GM12878 (cell line): ENCODE measurements at places on chromosomes 6 and 20. TPM values are rescaled to one million over a fixed set of nuclear protein-coding genes. Genes with fewer than 3 reads are reported as not detected.

The ADTRP gene
- total RNA-seq = 1.7 and 2.5 TPM in 2 replicates

The LRFN2 gene
- not detected in 2 replicates for total RNA-seq

The VNN1 gene
- not detected in 2 replicates for total RNA-seq

The RSPO3 gene
- not detected in 2 replicates for total RNA-seq

The FOXF2 gene
- not detected in 2 replicates for total RNA-seq

The ULBP3 gene
- total RNA-seq = not detected in 2 replicates

The CPXM1 gene
- total RNA-seq = 0.90 and 1.1 TPM in 2 replicates

The HCRTR2 gene
- total RNA-seq = not detected in 2 replicates

The RFX6 gene
- not detected in 2 replicates for total RNA-seq

The CST2 gene
- total RNA-seq = not detected in 2 replicates

The PCNA gene
- total RNA-seq = 389 and 402 TPM in 2 replicates

DNA sequence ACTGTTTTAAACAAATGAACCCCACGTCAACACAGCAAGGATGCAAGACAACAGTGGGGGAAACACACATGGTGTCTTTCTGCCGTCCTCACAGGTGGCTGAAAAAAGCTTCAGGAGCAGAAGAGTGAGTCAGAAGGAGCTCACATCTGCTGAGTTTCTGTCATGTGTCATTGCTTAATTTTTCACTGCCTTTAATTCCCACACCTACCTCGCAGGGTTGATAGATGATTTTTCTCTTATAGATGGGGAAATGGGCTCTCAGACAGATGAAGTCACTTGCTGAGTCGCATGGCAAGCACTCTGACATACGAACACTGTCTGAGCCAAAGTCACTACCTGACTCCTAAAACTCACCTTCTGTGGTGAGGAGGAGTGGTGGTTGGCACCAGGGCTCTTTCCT is 28.3 kb upstream of the CARMIL1 start:
- peak; percentile 38 for DNase-seq
- no peak overlapping the region for H3K4me3 ChIP-seq
- no peaks in the 10 kb centered on the region for H3K4me1 ChIP-seq
- H3K27ac ChIP-seq = no peak overlapping the region
- H3K36me3 ChIP-seq = no peaks in the 10 kb centered on the region

DNA sequence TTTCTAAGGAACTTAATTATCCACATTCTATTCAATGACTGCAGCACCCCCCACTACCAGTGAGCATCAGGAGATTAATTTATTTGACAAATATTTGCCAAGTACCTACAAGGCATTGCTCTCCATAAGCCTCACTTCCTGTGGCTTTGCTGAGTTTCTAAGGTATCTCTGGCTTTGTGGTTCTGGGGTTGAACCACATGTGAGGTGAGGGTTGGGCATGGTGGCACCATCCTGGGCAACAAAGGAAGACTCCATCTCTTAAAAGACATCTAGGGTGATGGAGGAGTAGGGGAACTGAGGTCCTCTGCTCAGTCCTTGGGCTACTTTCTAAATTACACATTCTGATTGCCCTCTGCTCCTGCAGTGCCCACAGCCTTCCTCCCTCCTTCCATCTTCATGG is 25.5 kb upstream of the WFDC2 start:
- no peak overlapping the region for H3K4me3 ChIP-seq
- no peaks in the 10 kb centered on the region for H3K36me3 ChIP-seq
- H3K27ac ChIP-seq = no peak overlapping the region

DNA sequence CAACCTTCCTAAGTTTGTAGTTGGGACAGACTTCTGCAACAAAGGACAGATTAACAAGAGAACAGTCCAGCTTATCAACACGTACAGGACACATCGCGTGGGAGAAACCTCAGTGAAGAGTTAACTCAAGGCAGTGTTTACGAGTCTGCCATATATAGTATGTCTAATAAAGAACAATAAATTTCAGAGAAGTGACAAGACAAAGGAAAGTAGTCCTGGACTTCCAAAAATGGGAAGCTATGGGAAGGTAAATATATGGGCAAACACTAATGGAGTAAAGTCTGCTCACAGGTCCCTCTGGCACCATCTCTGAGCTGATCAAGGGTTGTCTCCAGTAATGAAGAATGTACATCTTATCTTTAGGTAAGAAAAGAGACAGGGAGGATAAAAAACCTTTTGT is 34.9 kb downstream of the GCM1 start:
- no peak for DNase-seq
- H3K27me3 ChIP-seq = no peaks in the 10 kb centered on the region; the same call in none of the 2 replicates
- H3K36me3 ChIP-seq = no peaks in the 10 kb centered on the region
- H3K4me3 ChIP-seq = no peak overlapping the region
- no peak overlapping the region for H3K27ac ChIP-seq

DNA sequence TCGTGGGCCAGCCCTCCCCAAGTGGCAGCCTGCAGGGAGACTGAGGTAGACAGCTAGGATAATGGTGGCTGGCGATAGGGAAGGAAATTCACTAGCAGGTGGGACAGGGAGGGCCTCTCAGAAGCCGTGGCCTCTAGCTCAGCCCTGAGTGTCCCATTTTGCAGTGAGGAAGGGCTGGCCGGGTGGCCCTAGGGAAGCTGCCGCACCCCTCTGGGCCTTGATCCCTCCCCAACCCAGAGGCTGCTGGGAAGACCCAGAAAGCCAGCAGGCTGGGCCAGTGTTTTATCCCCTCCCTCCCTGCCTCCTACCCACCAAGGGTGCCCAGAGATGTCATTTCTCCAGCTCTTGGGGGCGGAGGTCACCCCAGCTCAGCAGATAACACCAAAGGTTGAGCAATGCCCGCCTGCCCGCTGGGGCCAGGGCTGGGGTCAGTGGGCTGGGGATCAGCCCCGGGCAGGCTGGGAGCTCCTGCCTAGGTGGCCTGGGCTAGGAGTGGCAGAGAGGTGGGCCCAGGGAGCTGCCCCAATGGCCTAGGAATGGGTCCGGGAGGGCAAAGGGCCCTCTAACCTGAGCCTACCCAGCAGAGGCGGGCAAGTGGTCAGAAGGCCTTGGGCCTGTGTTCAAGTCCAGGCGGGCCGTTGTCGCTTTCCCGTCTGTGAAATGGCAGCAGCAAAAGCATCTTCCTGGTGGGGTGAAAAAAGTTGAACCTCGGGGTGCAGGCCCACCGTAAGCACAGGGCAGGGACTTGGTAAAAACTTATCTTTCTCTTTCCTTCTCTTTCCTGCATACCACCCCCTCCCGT is 1.6 kb upstream of the CEBPB start:
- H3K4me3 ChIP-seq = no peak overlapping the region
- no peak overlapping the region for H3K27ac ChIP-seq
- peaks cover 7% of the 10 kb centered on the region for H3K4me1 ChIP-seq
- H3K27me3 ChIP-seq = no peaks in the 10 kb centered on the region

DNA sequence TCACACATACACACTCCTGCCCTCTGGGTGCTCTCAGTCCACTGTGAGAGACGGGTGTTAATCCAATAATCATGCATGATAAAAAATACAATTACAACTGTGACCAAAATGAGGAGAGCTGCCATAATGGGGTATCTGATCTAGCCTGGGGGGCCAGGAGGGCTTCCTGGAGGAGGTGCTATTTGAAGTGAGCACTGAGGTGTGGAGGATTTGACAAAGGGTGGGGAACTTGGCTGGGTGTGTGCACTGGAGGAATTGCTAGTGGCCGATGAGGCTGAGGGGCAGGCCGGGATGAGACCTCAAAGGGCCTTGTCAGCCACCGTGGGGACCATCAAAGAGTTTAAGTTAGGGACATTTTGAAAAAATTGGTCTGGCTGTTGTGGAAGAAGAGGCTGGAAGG is 34.8 kb downstream of the VSTM2L start:
- H3K4me1 ChIP-seq = no peaks in the 10 kb centered on the region
- no peak overlapping the region for H3K4me3 ChIP-seq
- no peaks in the 10 kb centered on the region for H3K27me3 ChIP-seq
- no peak for DNase-seq
- H3K27ac ChIP-seq = no peak overlapping the region
- no peaks in the 10 kb centered on the region for H3K36me3 ChIP-seq

DNA sequence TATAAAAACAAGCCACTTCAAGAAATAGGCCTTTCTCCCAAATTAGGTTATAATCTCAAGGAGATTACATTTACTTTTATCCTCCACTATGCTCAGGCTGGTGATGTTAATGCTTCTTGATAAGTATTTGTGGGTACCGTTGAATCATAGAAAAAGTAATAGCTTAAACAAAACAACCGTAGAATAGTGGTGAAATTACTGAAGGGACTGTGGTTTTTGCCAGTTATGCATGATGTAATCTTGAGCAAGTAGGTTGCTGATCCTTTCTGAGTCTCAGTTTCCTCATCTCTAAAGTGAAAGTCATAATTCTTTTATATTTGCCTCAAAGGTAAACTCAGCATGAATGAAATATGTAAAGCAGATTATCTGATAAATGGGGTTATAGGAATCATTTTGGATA is 187.3 kb upstream of the JAG1 start:
- H3K36me3 ChIP-seq = no peaks in the 10 kb centered on the region
- no peaks in the 10 kb centered on the region for H3K4me1 ChIP-seq
- H3K4me3 ChIP-seq = no peak overlapping the region
- H3K27me3 ChIP-seq = no peaks in the 10 kb centered on the region
- H3K27ac ChIP-seq = no peak overlapping the region
- no peak for DNase-seq

GRCh38 chr20:42492290-42492689 is 697.4 kb downstream of the PTPRT start:
- H3K27me3 ChIP-seq = no peaks in the 10 kb centered on the region
- H3K4me1 ChIP-seq = peaks cover 4% of the 10 kb centered on the region; the same call in 1 of the 2 replicates
- H3K4me3 ChIP-seq = no peak overlapping the region
- no peaks in the 10 kb centered on the region for H3K36me3 ChIP-seq

GRCh38 chr6:44219053-44219814 is 2.5 kb downstream of the MYMX start:
- DNase-seq = no peak
- peak overlapping the region; percentile 82 for H3K4me3 ChIP-seq
- H3K4me1 ChIP-seq = peaks cover 35% of the 10 kb centered on the region
- peak overlapping the region; percentile 78 for H3K27ac ChIP-seq
- H3K36me3 ChIP-seq = no peaks in the 10 kb centered on the region
- no peaks in the 10 kb centered on the region for H3K27me3 ChIP-seq

GRCh38 chr6:42093582-42094329 is 43.4 kb downstream of the TAF8 start:
- H3K27me3 ChIP-seq = no peaks in the 10 kb centered on the region
- no peak for DNase-seq
- no peak overlapping the region for H3K4me3 ChIP-seq
- no peaks in the 10 kb centered on the region for H3K4me1 ChIP-seq
- H3K27ac ChIP-seq = no peak overlapping the region

DNA sequence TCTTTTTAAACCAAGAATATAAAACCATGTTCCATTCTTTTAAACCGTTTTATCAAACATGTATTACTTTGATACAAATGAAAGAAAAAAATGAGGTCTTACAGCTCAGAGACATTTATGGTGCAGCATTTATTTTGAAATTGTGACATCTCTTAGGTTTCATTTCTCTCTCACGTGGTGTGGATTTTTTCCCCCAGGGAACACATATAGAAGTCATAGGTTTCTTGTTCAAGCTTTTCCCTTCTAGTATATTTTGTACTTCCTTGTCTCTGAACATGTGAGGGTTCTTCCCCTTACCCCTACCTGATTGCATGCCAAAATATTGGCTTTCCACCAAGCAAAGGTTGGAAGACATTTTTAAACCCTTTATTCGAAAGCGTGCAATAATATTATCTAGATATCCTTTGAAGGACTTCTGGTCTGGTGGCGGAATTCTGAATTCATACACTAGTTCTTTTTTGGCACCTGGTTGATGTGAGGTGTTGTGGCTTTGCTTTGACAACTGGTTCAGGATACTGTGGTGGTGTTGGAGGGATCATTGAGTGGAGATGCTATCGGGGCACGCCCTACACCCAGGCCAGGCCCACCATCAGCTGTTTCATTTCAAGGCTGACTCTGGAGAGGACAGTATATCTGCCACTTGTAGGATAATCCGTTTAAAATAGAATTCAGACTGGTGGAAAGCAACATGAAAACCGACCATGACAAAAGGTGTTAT is 5.6 kb upstream of the FAM50B start:
- DNase-seq = no peak
- H3K4me1 ChIP-seq = no peaks in the 10 kb centered on the region; the same call in 1 of the 2 replicates
- no peak overlapping the region for H3K4me3 ChIP-seq
- no peak overlapping the region for H3K27ac ChIP-seq
- no peaks in the 10 kb centered on the region for H3K27me3 ChIP-seq
- no peaks in the 10 kb centered on the region for H3K36me3 ChIP-seq

- no peak overlapping the region for H3K27ac ChIP-seq
- DNase-seq = no peak
- H3K36me3 ChIP-seq = no peaks in the 10 kb centered on the region
- no peaks in the 10 kb centered on the region for H3K4me1 ChIP-seq
- H3K27me3 ChIP-seq = peaks cover 18% of the 10 kb centered on the region
- H3K4me3 ChIP-seq = no peak overlapping the region
Measured at GRCh38 chr6:98835149-98836024, 1.0 kb downstream of the POU3F2 start.

DNA sequence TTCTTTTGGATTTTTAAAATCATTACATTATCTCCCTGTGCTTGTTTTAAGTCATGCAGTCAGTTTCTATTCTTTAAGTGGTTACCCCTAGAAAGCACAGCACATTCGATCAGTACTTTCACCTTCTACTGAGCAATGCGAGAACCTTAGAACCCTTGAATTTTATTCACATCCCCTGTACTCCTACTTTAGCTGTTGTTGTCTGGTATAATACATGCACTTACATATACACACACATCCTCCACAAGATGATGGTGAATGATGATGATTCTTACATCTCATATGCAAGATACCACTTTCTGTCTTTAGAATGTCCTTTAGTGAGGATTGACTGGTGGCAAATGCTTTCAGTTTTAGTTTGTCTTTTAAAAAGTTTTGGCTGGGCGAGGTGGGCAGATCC is 5.7 kb downstream of the CDC40 start:
- H3K27ac ChIP-seq = peak overlapping the region; percentile 27; the same call in 1 of the 2 replicates
- peaks cover 3% of the 10 kb centered on the region for H3K4me1 ChIP-seq
- DNase-seq = no peak
- H3K36me3 ChIP-seq = no peaks in the 10 kb centered on the region; the same call in 1 of the 2 replicates
- H3K4me3 ChIP-seq = peak overlapping the region; percentile 66

DNA sequence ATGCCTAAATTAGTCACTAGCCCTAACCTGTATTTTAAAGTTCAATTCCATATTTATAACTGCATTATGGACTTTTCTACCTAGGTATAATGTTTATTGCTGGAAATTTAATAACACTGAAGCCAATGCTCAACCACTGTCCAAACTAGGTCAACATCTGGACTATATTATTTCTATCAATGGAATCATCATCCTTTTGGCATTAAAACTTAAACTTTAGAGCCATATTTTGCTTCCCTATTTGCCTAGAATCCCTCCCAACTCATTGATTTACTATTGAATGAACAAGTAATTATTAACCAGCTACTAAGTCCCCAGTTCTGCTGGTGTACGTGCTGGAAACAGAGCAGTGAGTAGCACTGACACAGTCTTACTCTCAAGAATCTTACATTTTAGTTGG is 291.7 kb upstream of the SPTLC3 start:
- no peaks in the 10 kb centered on the region for H3K27me3 ChIP-seq
- H3K27ac ChIP-seq = no peak overlapping the region
- H3K4me1 ChIP-seq = no peaks in the 10 kb centered on the region

GRCh38 chr6:111602481-111603011 is 3.1 kb downstream of the TRAF3IP2 start:
- H3K4me1 ChIP-seq = peaks cover 11% of the 10 kb centered on the region; the same call in 1 of the 2 replicates
- no peak for DNase-seq
- no peaks in the 10 kb centered on the region for H3K27me3 ChIP-seq
